ENCODE measurements at places on chromosomes 12 and 14.

DNA sequence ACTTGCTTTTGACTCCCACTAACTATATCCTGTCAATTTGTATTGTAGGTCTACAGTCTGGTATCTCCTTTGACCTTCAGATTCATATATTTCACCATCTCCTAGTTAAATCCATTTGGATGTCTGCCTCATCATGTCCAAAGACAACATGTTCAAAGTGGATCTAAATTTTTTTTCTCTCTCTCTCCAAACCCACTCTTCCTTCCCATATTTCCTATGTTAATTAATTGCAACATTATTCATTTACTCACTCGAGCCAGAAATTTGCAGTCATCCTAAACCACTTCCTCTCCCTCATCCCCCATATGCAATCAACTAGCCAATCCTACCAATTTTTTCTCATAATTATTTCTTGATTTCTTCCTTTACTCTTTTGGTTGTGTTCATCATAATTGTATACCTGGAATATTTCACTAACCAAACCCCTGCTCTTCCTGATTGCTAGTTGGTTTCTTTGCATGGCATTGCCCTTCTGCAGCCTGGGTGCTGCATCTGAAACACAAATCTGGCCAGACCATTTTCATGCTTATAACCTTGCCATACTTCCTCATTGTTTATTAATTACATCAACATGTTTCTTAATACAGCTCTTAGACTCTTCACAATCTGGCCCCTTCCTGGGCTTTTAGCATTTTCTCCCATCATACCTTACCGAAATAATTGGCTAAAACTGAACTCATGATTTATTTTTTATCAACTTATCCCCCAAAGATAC, 442.2 kb downstream of the ADAMTS20 start:
- DNase-seq: no peak

GRCh38 chr14:92258934-92259333, 64.0 kb upstream of the SLC24A4 start:
- no peak for DNase-seq

DNA sequence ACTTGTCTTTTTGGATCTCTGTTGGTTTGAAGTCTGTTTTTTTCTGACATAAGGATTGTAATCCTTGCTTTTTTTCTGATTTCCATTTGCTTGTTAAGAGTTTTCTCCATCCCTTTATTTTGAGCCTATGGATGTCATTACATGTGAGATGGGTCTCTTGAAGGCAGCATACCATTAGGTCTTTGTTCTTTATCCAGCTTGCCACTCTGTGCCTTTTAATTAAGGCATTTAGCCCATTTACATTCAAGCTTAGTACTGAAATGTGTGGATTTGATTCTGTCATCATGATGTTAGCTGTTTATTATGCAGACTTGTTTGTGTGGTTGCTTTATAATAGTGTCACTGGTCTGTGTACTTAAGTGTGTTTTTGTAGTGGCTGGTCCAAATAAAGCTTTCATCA, 100.0 kb downstream of the CCDC91 start:
- DNase-seq: no peak

- no peak for DNase-seq
These were observed 45.7 kb downstream of the SPPL3 start for GRCh38 chr12:120858306-120859088.

DNA sequence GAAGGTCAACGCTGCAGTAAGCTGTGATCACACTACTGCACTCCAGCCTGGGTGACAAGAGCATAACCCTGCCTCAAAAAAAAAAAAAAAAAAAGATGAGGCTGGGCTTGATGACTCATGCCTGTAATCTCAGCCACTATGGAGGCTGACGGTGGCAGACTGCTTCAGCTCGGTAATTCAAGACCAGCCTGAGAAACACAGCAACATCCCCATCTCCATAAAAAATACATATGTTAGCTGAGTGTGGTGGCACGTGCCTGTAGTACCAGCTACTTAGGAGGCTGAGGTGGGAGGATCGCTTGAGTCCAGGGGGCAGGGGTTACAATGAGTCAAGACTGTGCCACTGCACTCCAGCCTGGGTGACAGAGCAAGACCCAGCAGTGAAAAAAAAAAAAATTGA, 50.4 kb downstream of the GXYLT1 start:
- no peak for DNase-seq

- DNase-seq: no peak
These were observed 72.1 kb downstream of the AVPR1A start for GRCh38 chr12:63078906-63079305.

DNA sequence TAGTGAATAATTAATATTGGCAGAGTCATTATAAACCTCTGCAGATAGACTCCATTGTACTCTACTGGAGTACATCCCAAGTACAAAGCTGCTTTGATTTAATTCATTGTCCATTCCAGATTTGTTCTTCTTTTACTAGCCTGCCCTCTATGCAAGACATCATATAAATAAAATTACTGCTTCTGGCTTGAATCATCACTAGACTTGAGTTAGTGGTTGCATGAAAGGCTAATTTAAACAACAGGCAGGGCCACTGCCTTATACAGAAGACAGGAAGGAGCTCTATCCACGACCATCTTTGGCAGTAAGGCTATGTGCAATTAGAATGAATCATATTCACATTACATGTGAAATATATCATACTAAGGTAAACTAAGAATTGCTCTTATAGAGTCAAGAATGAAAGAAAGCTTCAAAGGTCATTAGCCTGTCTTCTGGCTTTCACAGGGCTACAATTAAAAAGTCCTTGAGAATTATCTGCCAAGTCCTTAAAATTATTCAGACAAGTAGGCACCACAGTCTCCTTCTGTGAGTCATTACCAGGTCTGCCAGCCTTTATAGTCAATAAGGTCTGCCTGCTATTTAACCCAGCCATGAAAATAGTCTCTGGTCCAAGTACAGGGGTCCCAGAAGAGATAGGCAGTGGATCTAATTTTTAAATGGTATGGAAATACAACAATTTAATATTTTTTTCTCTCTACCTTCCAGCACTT, 631.8 kb downstream of the TMTC2 start:
- no peak for DNase-seq

GRCh38 chr14:53043027-53043581, 92.3 kb upstream of the FERMT2 start:
- DNase-seq: no peak

DNA sequence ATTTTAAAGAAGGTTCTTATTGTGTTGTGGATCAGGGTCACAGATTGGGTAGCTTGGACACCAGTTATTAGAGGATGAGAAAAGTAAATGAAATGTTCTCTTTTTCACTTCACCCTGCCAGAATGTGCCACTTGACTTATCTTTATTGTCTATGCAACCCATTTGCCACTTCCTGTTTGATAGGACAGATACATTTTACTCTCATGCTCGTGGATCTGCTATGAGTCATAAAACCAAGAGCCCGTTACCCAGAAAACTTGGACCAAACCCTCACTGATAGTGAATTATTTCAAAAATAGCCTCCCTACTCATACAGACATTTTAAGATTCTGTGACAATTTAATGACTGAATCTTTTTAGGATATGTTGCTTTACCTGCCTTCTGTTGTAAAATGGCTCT, 1.8 kb downstream of the ISCA2 start:
- no peak for DNase-seq

- DNase-seq: no peak
These were observed 34.9 kb upstream of the EML1 start for GRCh38 chr14:99758121-99758821.

DNA sequence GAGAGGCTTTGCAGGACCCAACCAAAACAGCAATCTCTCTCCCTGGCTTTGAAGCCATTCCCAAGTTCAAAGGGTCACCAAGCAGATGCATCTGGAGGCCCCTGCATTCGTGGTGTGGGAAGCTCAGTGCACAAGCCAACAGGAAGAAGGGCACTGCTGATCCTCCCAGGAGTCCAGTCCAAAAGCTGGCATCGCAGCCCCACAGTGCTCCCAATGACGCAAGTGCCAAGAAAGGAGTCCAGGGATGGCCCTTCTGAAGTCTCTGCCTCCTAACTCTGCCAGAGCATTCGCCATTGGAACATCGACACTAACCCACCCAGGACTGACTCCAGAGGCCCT, 25.1 kb downstream of the PXN start:
- no peak for DNase-seq

DNA sequence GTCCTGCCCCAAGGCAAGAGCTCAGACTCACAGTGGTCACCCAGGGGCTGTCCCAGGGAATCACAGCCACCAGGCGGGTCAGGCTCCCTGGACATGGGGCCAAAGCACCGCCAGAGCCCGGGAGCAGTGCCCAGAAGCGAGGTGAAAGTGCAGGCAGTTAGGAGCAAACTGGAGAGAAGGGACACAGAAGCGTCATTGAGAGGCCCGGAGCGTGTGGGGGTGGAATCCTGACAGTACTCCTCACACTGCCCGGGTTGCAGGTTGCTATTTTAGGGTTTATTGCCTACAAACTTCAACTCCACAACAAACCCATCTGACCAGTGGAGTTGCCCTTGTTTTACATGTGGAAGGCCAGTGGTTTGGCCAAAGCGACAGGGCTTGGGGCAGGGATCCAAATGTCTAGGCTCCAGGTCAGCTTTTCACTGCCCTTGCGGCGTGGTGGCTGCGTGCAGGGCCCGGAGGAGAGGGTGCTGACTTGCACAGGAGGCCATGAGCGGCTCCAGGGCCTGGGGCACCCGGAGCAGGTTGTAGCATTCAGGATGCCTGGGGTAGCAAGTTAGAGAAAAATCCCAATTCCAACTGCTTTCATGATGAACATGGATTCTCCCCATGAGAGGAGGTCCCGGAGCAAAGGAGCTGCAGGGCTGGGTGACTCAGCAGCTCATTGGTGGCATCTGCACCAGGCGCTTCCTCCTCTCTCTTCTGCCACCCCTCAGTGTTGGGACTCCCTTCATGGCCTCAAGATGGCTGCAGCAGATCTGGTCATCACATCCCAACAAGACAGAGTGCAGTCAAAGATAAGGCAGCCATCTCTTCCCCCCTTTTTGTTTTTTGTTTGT, 112.3 kb upstream of the NCOR2 start:
- no peak for DNase-seq

GRCh38 chr12:76696186-76696585, 67.7 kb upstream of the ZDHHC17 start:
- no peak for DNase-seq

- no peak for DNase-seq
These were observed 136.8 kb upstream of the NOS1 start for GRCh38 chr12:117498256-117498655.

- DNase-seq: no peak
These were observed 3.1 kb downstream of the PYGL start for GRCh38 chr14:50941151-50941550.

GRCh38 chr14:37411079-37411735, 183.8 kb downstream of the FOXA1 start:
- DNase-seq: no peak

DNA sequence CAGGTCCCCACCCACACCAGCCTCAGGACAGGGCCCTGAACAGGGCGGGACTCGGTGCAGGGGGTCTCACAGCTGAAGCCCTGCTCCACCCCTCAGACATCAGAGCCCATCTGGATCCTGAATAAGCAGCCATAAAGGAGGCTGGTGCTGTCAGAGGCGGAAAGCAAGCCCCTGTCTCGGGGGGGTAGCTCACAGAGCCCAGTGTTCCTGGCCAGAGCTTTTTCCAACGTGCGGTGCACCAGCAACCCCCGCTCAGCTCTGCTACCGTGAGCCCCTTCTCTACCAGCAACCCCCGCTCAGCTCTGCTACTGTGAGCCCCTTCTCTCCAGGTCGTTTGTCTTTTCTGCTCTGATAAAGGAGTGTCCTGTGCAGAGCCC, 136.5 kb upstream of the SFSWAP start:
- DNase-seq: no peak

- DNase-seq: no peak
These were observed 650 bp upstream of the PTGER2 start for GRCh38 chr14:52313462-52313861.

DNA sequence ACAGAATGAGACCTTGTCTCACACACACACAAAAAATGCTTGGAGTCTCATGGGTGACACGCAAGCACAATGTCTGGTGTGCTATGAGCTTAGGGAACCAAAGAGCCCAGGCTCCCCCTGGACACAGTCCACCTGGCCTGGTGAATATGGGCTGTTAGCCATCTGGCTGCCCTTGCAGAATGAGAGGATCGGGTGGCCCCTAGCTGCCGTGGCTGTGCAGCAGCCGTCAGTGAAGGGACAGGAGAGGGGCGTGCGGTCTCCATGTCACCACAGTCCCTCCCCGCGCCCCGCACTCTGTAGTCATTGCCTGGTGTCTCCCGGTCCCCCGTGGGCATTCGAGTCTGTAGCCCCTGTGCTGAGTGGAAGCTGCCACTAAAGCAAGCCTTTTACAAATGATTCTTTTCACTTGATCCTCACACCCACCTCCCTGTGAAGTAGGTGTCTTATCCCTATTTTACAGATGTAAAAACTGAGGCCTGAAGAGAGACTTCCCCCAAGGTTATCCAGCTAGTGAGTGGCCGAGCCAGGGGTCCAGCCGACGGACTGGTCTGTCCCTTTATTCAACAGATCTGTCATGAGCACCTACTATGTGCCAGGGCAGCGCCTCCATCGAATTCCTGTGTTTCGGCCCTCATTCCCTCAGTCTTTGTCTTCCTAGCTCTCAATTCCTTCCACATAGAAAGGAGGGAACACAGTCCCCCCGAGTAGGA, 18.8 kb downstream of the MVK start:
- DNase-seq: no peak

GRCh38 chr14:89853936-89854693, 100.4 kb downstream of the EFCAB11 start:
- DNase-seq: no peak

DNA sequence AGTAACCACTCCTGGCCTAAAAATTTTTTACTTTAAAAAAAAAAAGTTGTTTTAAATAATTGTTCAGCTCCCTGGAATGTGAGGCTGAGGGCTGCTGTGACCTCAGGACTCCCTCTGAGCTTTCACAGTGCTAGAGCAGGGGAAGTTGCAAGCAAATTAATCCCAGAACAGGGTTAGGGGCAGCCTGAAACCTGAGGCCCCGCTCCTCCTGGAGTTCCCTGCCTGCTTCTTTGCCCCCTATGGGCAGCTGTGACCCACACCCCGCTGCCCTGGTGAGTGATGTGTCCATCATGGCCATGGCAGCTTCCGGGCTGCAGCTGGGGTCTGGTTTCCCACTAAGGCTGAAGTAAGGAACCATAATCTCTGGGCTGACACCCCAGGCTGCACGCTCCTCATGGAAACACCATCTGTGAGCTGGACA, 9.5 kb downstream of the RITA1 start:
- no peak for DNase-seq

GRCh38 chr12:52871291-52872039, 22.7 kb upstream of the KRT78 start:
- DNase-seq: no peak

All from GM13977 (cell line).